Kidney (tissue), 22 donors: ENCODE measurements at places on chromosomes 6 and 20.

DNA sequence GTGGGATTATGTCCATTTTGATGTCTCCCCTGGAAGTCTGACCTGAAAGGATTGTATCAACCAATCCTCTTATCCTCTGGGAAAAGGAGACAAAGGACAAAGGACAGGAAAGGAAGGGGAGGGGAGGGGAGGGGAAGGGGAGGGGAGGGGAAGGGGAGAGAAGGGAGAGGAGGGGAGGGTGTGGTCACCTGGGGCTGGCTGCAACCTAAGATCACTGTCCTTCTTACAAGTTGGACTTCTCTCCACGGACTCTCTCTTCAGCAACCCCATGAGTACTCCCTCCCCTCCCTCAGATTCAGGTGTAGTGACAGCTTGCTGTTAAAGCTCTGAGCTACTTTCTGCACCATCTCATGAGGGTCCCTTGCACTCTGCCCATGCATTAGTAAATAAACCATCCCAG, 58.9 kb upstream of the KLHL31 start:
- no peak for DNase-seq

DNA sequence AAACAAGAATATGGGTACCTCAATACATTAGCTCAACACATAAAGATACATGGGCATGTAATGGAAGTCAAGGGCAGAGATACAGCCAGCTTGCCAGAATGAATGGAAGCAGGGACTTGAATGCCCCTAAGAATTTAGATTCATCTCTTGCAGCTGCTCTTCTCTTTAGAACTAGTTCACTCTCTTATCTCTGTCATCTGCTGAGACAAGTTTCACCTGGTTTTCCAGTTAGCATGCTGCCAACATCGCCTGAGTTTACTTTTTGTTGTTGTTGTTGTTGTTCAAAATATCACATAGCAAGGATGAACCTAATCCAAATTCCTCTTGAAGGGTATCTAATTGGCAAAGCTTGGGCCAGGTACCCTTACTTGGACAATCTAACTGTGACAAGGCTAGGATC, 14.1 kb upstream of the PAQR8 start:
- DNase-seq = no peak

DNA sequence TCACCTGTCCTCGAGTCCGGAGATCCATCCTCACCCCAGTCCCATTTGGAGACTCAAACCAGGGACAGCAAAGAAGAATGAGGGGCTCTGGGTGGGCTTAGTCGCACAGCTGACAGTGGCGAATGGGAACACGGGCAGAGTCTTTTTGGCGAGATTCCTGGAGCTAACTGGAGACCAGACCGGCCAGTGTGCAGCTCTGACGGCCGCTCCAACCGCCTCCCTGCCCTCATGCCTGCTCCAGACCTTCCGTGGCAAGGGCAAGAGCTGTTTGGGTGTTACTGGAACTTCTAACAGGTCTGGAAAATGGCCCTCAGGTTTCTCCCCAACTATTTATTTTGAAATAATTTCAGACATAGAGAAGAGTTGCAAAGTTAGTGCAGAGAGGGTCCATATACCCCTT, 75.6 kb downstream of the IRF4 start:
- no peak for DNase-seq

GRCh38 chr20:4342609-4343008, 327.3 kb upstream of the RNF24 start:
- no peak for DNase-seq

- DNase-seq = no peak
These were observed 113.7 kb downstream of the PHACTR3 start for GRCh38 chr20:59718071-59718470.

- DNase-seq = no peak
These were observed 295.7 kb upstream of the RUNX2 start for GRCh38 chr6:45032426-45032825.

- no peak for DNase-seq
These were observed 304.3 kb upstream of the SUPT3H start for GRCh38 chr6:45681860-45682511.

GRCh38 chr20:14914633-14915032, 577.2 kb upstream of the FLRT3 start:
- DNase-seq = no peak

DNA sequence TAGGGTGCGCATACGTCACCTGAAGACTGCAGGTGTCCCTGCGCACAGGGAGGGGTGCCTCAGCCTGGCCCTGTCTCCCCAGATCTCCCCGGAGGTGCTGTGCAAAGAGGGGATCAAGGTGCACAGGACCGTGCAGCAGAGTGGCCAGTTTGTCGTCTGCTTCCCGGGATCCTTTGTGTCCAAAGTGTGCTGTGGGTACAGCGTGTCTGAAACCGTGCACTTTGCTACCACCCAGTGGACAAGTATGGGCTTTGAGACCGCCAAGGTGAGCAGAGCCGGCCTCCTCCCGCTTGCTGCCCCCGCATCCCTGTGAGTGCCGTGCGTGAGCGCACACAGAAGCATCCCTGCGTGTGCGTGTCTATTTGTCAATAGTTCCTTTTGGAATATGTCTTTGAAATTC, 150.7 kb downstream of the DTNBP1 start:
- peak; percentile 80 for DNase-seq

- no peak for DNase-seq
These were observed 297.8 kb downstream of the TAF4 start for GRCh38 chr20:61767761-61768494.

DNA sequence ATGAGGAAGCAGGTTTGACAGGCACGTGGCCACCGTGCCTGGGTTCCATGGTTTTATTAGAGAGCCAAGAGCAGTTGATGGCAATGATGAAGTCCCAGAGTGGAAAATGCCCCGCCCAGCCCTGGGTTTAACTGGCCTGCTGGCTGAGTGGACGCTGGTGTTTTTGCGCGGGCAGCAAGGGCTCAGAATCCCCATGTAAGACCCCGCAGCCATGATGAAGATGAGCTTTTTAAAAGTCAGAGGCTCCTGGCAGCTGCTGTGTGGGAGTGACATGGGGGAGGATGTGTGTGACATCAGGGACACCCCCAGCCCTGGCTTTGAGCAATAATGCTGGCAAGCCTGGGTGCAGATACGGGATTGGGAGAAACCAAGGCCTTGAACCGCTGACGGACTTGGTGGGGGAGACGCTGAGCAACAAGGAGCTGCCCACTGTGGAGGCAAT, 33.0 kb upstream of the SLCO4A1 start:
- DNase-seq = peak; percentile 65

GRCh38 chr6:20900389-20901160, 366.3 kb downstream of the CDKAL1 start:
- DNase-seq = no peak

- peak; percentile 86 for DNase-seq
These were observed 679 bp upstream of the LPIN3 start for GRCh38 chr20:41339957-41340326.

GRCh38 chr6:77879527-77879926, 226.7 kb downstream of the MEI4 start:
- no peak for DNase-seq

DNA sequence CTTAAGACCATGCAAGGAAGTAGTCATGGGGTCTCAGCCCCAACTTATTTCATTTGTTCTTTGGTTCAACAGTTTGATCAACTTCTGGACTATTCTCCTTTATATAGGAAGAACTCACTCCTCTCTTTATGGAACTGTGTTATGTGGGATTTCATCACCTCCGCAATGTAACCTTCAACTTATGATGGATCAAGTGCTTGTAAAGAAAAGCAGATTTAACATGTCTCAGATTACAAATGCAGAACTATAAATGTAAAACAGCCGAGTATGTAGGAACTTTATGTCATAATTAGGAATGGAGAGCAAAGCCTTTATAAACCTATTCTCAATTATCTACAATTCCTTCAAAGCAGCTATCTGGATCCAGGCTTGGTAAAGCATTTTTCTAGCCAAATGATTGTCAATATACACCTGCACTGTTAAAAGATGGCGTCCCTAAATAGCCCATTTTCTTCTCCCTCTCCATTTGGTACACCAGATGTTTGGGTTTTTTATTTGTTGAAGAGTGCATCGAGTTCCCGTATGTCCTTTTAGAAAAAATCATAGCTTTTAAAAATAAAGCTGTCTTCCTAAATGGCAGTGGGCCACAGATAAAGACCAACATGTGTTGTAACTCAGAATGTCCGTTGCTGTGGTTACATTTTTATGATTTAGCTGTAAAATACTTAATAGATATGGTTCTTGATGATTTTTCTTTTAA, 985.1 kb upstream of the SLC35B3 start:
- DNase-seq = peak; percentile 28

GRCh38 chr20:34268851-34269636, 27.8 kb downstream of the ASIP start:
- DNase-seq = peak; percentile 47

- DNase-seq = no peak
These were observed 36.6 kb upstream of the DUSP22 start for GRCh38 chr6:255751-256083.

- no peak for DNase-seq
These were observed 144.0 kb upstream of the TSHZ2 start for GRCh38 chr20:52828199-52828598.

- no peak for DNase-seq
These were observed 37.4 kb downstream of the IL22RA2 start for GRCh38 chr6:137136065-137136464.

GRCh38 chr6:119096721-119097565, 18.5 kb upstream of the FAM184A start:
- no peak for DNase-seq

DNA sequence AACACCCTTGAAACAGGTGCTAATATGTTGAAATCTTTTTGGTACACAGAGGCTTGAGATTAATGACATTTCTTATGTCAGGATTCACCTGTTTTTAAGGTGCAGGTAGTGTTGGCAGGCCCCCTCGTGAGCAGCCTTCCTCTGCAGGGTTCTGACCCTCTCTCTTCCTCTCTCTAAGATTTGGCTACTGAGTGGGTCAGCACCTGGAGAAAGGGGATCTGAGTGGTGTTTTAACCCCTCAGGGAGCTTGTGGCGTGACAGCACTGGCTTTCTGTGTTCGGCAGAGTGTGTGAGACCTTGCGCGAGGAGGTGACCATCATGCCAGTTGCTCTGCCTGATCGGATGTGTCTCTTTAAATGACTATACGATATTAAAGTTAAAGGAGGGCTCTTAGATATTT, 37.1 kb downstream of the HIVEP1 start:
- DNase-seq = no peak

DNA sequence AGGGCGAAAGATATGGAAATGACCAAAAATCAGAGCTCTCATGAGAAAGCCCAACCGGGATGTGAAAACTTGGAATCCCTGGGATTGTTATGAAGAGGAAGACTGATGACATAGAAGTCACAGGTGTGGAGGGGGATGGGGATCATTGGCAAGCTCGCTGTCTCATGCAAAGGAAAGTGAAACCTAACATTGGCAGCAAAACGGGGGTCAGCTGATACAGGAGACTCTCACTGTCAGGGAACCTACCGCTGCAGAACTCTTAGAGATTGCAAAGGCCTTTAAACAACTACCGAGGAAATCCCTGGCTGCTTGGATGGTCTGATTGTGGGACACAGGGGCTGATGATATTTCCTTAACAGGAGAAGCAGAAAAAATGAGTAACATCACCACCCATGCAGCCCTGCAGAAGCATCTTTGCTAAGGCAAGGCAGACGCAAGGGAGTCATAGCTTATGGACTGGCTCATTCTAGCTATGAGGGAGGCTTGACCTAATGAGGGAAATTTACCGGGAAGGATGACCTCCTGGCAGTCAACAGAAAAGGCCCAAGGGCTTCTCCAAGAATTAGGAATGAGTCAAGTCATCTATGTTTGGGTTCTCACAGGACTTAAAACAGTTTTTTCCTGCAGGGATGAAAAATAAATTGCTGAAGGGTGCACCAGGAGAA, 7.0 kb downstream of the MUC21 start:
- DNase-seq = no peak

GRCh38 chr6:161128680-161129196, 137.2 kb downstream of the MAP3K4 start:
- DNase-seq = no peak

GRCh38 chr6:28496099-28496779, 19.4 kb downstream of the GPX6 start:
- DNase-seq = no peak

DNA sequence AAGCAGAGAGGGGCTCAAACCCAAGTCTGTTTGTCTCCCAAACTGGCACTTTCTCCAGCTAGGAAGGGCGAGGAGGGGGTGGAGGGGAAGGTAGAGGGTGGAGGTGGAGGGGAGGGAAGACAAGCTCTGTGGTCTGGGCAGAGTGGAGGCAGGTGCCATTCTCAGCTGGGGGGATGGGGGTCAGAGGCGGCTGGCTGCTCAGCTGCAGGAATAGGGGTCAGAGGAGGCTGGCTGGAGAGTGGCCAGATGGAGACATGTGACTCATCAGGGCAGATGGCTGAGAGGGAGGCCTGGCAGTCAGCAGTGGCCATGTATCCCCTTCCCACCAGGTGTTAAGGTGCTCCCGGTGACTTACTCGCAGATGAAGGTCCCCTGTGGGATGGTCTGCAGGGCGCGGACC, 3.5 kb upstream of the SLC44A4 start:
- no peak for DNase-seq

DNA sequence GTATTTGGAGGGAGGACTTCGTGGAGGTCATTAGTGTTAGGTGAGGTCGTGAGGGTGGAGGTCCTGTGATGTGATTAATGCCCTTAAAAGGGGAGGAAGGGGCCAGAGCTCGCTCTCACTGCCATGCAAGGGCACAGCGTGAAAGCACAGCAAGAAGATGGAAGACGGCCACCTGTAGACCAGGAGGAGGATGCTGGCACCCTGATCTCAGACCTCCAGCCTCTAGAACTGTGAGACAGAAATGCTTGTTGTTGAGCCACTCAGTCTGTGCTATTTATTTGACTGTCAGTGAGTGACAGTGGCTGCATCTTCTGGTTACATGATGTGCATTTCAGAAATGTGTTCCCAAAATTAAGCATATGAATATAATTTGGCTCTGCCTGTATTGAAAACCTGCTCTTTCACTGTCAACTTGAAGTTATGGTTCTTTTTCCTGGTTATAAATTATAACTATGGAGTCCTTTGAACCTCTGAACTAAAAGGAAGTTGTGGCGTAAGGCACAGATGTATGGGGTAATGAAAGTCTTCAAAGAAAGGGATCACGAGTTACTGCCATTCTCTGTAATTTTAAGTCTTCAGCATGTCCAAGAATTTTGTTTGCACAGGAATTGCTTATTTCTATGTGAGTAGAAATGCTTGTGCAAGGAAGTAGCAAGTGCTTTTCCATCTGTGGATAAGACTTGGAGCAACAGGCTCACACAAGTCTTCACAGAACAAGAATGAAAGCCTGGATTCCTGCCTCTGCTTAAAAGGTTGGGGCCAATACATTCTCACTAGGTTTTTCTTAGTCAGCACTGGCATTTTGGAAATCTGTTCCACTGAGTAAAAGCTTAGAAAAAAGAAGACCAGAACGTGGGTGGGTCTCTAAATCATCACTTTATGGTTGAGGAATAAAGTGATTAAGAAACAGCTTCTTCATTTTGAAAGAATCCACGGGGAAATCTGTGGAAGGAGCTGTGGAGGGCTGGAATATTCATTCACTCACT, 10.3 kb downstream of the PPP1R14C start:
- DNase-seq = no peak

DNA sequence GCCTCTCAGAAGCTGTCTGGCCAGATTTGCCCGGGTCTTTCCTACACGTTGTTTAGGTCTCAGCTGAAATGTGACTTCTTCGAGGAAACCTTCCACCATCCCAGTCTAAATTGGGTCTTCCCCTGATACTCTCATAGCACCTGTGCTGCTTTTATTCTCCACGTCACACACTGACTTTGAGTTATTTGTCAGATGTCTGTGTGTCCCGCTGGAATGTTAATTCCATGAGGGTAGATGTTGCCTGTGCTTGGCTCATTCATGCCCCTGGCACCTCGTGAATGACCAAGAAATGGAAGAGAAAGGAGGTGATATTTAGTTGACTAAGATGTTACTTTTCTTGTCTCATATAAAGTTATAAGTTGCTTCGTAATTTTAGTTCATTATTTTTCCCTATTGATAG, 197.8 kb downstream of the TMEM242 start:
- no peak for DNase-seq

GRCh38 chr20:43914311-43915210, at the start of gene TOX2:
TSS of gene TOX2 (plus strand) at chr20:43914852. CDS start at chr20:43914892, 40 bp downstream.
- DNase-seq = peak; percentile 42
